Astrocyte of the spinal cord (primary cell): ENCODE measurements at places on chromosomes 11 and 22.

DNA sequence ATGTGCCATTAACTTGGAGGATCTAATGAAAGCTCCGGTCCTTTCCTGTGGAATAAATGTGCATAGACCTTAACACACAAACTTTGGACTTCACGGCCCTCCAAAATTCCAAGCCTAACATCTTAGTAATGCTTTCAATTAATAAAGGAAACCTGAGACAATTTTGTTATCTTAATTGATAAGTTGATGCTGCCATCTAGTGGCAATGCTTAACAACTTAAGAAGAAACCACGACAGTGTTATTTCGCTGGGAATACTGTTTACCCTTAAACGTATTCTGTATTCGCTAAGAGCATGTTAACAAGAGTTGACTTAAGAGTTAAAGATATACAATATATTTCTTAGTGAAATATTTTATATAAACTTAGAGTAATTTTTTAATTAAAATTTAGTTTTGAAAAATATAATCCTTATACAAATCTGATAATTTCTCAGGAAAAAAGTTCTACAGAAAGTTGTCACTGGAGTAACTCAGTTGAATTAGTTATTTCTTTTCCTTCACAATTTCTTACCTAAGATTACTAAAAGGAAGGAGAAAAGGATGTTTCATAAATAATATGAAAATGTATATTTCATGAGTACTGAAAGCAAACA, 35.0 kb upstream of the OR9G4 start:
- DNase-seq, result peak; percentile 49

GRCh38 chr11:134536677-134537076, 124.6 kb upstream of the B3GAT1 start:
- DNase-seq, result no peak

GRCh38 chr11:47896199-47896598, 48.0 kb upstream of the NUP160 start:
- no peak for DNase-seq

DNA sequence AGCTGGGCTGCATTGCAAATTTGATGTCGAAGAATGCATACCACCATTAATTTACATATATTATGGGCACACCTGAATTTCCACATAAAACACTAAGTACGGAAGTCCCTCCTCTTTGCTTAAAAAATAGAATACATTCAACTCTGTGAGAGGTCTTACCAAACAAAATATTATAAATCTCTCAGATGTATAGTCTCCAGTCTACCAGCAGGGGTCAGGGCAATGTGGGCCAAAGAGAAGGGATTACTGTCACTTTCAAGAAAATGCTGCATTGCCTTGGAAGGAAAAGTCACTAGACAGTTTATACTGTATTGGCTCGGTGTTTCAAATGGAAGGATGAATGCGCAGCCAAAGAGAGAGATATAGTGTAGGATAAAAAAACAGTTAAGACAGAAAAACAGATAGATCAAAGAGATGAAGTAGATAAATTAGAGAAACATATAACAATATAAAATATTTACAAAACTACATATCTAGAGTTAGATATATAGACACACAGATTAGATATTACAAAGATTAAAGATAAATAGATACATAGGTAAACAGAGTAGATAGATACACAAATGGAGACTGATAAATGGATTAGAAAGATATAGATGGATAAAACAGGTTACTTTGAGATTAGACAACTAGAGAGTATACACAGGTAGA, 20.9 kb downstream of the SERGEF start:
- DNase-seq, result peak; percentile 64

- DNase-seq, result no peak
Measured at GRCh38 chr11:62542111-62542745, 4.4 kb downstream of the AHNAK start.

DNA sequence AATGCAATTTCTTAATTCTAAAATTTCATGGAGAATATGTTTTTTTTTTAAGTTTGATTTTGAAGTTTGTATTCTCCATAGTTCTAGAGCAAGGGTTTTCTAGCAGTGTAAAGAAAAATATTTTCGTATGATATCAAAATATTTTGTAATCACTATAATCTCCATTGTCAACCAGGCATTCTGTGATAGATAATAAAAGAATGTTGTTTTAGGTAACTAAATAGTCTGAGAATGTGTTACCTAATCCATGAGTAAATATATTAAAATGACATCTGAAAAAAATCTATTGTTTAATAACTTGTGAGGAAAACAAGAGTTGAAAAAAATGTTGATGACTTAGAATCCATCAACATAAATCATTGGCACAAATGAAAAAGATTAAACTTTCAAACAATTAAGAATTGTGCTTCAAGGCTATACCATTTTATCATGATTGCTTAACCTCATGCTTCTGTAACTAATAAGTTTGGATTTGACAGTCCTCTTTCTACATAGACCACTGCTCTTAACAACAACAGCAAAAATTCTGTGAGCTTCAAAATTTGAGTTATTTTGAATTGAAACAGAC, 2211.8 kb downstream of the LRRC4C start:
- DNase-seq, result no peak

DNA sequence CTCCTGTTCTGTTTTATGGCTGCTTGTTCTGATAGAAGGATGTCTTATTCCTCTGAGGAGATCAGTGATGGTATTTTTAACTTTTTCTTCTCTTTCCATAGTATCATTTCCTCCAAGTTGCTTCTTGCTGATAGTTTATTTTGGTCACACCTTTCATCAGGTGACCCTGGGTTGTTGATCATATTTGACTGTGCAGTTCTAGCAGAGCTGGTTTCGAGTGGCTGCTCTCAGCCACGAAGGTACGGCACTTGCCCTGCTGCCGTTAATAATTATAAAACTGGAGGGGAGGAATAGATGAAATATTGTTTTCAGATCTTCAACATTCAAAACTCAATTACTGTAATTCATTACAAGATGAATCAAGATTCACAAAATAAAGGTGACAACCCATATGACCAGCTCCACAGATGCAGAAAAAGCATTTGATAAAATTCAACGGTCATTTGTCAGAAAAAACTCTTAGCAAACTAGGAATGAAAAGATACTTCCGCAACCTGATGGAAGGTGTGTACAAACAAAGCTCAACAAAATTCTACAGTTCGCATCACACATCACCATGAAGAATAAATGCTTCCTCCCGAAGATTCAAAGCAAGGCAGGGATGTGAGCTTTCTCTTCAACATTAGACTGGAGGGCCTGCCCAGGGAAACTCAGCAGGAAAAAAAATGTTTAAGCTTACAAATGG, 59.2 kb upstream of the RTL6 start:
- no peak for DNase-seq

- DNase-seq, result no peak
Measured at GRCh38 chr11:45713573-45713972, 48.2 kb upstream of the CHST1 start.
